NCI-H1092 (cell line): ENCODE measurements at places on chromosomes 2 and 18.

GRCh38 chr2:73268830-73269685 is 15.2 kb downstream of the FBXO41 start:
- DNase-seq = peak; percentile 65

- peak; percentile 57 for DNase-seq
Observed at GRCh38 chr2:240236217-240237111, 96.0 kb upstream of the OTOS start.

DNA sequence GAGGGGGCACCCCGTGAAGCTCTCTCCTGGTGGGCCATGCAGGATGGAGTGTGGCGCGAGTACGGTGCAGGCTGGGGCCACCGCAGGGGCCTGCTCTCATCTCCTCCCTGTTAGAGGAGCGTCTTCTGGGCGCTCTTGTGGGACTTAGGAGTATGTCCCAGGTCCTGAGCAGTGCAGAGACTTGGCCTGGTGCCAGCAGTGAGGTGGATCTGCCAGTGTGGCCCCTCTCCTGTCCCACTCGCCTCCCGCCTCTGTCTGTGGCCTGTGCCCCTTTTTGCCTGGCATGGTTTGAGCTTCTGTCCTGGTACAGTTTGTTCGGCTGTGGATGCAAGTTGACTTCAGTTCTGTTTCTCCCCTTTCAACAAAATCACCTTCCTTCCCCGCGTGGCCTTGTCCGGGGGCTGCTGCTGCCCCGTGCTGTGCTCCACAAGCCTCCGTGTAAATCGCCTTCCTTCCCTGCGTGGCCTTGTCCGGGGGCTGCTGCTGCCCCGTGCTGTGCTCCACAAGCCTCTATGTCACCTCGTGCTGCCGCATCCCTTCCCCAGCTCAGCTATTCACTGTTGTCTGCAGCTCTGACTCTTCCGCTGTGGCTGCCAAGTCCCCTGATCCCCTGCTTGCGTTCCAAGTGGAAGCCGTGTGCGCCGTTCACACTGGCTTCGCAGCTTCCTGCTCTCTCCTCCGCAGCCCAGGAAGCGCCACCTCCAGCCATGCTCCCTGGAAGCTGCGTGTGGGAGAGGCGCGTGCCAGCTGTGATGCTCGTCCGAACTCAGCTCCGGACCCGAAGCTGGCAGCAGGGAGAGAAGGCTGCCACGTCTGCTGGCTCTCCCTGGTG is 13.7 kb downstream of the LDLRAD4 start:
- no peak for DNase-seq

DNA sequence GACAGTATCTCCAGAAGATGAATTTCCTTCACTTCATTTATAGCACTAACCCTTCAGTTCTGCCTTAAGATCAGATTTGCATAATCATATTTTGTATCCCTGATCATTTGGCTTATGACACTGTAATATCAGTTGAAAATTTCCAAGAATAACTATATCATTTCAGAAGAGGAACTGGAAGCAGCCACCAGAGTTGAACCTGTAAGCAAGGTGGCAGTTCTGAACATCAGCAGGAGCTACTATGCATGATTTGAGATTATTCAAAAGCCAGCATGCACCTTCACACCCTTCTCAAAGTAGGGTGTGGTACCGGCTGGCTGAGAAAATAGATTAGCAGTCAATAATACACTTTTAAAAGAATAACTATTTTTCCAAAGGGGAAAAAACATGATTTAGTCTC is 328.2 kb downstream of the DLGAP1 start:
- no peak for DNase-seq

DNA sequence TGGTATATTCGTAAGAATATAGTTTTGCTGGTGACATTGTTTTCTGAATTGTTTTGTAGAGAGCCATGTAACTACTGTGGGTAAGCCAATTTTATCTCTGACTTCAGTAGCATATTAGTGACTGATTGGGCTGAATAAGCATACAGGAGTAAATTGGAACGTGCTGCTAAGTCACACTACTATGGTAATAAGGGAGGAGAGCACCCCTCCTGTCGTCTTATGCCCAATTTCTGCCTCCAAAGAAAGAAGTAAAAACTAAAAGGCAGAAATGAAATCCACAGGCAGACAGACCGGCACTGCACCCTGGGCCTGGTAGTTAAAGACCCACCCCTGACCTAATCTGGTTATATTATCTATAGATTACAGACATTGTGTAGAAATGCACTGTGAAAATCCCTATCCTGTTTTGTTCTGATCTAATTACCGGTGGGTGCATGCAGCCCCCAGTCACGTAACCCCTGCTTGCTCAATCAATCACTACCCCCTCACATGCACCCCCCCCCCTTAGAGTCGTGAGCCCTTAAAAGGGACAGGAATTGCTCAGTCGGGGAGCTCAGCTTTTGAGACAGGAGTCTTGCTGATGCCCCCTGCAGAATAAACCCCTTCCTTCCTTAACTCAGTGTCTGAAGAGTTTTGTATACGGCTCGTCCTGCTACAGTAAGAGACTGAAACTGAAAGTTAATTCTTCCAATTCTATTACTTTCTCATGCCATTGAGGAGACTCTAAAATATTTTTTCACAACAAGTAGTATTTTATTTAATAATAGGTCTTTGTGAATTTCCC is 167.0 kb downstream of the ZNF804A start:
- no peak for DNase-seq

DNA sequence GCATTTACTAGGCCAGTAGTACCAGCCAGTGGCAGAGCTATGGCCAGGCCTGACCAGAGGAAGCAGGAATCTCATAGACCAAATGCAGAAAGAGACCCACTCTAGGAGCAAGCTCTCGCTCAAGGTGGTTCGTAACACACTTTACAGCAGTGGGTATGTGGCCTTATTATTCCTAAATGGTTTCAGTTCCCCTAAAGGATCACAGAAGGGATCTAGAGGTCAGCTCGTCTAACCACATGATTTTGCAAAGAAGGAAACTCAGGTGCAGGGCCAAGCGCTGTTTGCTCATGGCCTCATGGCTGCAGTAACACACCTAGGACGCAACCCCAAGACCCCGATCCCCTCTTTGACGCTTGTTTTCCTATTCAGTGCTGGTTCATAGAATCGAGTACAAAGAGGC is 65.5 kb upstream of the ATG16L1 start:
- DNase-seq = no peak

DNA sequence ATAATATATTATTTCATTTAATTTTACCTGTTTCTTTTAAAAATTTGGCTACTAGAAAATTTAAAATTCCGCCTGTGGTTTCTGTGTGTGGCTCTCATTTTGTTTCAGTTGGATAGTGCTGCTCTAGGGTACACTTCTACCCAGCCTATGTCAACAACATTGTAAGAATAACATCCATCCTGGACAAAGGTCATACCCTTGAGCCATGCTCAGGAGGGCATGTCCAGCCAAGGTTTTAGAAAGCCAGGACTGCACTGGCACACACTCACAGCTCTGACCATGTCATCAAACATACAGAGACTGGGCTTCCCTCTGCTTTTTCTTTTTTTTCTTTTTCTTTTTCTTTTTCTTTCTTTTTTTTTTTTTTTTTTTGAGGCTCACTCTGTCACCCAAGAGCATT is 96.1 kb downstream of the CTIF start:
- no peak for DNase-seq
